ENCODE measurements at places on chromosomes 12 and 14.

DNA sequence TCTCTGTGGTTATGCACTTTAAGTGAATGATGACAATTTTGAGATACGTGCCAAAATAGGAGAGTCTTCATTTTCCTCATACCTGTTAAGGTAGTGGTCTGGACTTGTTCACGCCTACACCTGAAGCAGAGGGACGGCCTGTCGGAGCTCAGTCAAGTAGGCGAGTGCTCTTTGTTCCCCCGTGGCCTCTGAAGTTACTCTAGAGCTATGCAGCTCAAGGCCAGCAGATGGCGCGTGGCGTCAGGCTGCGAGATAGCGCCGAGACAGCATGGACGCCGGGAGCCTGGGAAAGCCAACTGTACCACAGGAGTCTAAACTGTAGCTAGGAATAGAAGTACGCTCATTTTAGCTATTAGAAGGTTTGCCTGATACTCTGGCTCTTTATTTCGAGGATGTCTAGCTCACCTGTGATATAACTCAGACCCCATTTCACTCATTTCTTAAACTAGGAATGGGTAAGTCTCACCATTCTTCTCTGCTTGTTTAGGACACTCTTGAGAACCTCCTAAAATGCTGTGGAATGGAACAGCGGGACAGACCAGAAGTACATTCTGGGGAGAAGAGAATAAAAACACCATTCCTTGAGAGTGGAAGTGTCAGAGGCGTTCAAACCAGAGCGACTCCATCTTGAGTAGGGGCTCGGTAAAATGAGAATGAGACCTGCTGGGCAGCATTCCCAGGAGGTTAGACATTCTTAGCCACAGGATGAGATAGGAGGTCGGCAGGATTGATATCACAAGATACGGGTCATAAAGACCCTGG, 267.4 kb upstream of the HMGA2 start:
- peak; percentile 44 for DNase-seq

DNA sequence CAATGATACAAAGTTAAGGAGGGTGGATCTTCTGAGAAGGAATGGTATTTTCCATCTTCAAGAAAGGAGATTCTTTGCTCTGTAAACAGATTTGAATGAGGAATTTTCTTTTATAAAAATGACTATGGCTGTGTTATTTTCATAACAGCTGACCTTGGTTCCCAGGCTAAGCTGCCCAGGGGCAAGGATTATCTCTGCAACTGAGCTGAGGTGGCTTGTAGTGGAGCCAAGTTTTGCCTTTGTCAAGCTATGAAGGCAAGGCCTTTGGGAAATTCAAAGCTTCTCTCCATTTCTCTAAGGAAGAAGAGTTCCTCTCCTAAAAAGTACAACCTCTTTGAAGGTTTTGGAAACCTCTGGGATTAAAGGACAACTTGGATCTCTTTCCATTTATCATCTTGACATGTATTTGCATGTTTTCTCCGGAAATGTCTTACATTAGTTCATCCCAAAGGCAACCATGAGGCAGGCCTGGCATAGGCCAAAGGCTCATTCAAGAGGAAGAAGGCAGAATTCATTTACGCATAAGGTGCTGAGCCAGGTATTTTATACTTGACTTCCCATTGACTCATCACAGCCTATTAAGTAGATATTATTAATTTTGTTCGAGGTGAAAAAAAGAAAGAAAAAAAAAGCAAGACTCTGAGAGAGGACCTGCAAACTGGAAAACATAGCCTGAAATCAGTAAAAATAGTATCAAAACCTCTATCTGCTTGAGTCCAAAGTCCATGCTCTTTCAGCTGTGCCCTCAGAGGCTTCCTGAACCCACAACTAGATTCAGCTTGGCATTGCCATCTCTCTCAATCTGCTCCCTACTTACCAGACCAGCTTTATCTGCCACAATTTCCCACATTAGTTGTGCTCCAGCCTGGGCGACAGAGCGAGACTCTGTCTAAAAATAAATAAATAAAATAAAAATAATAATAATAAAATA, 24.0 kb upstream of the CKAP4 start:
- no peak for DNase-seq

DNA sequence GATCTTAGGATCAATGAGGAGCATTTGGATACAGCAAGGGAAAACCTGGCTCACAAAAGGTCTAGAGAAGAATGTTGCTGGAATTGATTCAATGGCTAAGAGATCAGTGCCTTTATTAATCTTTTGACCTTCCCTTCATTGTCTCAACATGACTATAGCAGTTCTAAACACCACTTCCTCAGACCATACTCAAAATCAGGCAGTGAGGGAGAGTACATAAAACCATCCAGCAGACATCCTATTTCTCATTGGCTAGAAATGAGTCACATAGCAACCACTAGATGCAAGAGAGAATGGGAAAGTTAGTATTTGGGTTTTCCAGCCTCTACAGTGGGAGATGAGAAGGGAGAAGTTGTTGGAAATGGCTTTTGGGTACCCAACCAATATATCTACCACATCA, 151.4 kb upstream of the NUDT4 start:
- DNase-seq: no peak

GRCh38 chr14:101905614-101906013, 58.8 kb upstream of the DYNC1H1 start:
- DNase-seq: no peak

- no peak for DNase-seq
These were observed 10.0 kb upstream of the GPR68 start for GRCh38 chr14:91254461-91254860.

DNA sequence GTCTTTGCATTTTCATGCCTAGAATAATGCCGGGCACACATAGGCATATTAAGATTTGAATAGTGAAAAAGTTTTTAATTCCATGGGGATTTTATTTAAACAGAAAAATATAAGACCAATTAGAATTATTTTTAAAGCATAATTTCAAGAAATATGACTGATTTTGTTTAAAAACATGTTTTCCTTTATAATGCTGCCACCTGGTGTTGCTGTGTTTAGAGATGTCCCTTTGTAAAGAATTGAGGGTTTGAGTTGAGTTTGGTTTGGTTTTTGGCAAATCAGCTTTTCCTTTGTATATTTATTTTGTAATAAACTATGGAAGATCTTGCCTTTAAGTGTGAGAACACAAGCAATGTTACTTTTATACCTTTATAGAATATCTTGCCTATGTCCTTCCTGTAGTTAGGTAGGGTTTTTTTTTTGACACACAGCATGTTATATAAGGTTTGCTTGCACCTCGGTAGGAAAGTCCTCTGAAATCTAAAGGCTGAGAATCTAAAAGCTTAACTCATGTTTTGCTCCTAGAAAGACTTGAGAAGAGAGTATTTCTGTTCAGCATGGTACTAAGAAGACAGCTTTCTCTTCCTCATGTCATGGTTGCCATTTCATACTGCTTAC, 31.4 kb upstream of the SNAPC1 start:
- peak; percentile 58 for DNase-seq

GRCh38 chr14:68283378-68284123, 464.0 kb downstream of the RAD51B start:
- DNase-seq: peak; percentile 66

GRCh38 chr12:113245695-113246477, 24.6 kb downstream of the TPCN1 start:
- DNase-seq: no peak

GRCh38 chr14:89129570-89129969, 287.5 kb downstream of the FOXN3 start:
- no peak for DNase-seq

GRCh38 chr12:31224768-31225448, 101.0 kb downstream of the SINHCAF start:
- DNase-seq: no peak

DNA sequence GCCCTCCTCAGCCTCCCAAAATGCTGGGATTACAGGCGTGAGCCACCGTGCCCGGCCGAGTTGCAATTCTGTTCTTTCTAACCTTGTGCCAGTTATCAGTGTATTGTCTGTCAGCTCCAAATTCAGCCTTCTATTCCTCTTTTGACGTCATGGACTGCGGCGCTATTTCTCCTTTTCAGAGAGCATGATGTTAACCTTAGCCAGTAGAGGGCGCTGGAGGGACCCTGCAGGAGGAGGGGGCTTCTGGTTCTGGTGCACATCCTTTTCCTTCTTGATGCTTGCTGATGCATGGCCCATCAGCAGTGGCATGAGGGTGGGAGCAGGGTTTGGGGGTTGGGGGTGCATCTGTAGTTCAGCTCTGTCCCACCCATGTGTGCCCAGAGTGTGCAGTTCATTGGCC, 179.3 kb upstream of the RMST start:
- DNase-seq: no peak

- DNase-seq: no peak
These were observed 15.3 kb upstream of the SPIC start for GRCh38 chr12:101459642-101460346.

- DNase-seq: no peak
These were observed 11.7 kb upstream of the TMX1 start for GRCh38 chr14:51228391-51228790.

DNA sequence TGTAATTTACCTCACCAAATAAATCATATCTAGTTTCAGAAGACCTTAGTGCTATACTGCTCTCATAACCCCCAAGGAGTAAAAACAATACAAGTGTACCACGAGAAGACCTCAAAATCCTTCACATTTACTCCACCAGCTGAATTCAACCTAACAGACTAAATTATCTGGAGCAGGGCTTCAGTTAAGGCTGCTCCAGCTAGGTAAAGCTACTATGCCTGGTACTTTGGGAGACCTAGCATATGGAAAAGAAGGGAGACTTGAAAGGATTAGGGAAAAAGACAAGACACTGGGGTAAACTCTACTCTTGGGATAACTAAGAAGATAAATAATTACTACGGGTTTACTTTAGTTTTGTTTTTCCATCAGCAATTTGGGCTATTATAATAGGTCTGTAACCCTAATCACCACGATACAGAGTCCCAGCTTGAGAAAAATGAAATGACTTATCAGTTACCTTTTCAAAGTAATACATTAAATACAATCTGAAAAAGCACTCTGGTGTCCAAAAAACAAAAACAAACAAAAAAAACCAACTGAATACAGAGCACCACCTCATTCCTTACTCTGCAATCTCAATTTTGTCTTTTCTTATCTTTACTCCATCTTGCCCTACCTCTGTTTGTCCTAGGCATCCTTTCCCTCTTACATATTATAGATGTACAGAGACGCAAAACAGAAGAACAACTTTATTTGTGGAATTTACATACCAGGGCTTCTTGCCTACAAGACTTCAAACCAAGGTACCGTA, 2.1 kb downstream of the EML5 start:
- DNase-seq: peak; percentile 5

GRCh38 chr12:25377469-25378177, 126.9 kb upstream of the KRAS start:
- no peak for DNase-seq

DNA sequence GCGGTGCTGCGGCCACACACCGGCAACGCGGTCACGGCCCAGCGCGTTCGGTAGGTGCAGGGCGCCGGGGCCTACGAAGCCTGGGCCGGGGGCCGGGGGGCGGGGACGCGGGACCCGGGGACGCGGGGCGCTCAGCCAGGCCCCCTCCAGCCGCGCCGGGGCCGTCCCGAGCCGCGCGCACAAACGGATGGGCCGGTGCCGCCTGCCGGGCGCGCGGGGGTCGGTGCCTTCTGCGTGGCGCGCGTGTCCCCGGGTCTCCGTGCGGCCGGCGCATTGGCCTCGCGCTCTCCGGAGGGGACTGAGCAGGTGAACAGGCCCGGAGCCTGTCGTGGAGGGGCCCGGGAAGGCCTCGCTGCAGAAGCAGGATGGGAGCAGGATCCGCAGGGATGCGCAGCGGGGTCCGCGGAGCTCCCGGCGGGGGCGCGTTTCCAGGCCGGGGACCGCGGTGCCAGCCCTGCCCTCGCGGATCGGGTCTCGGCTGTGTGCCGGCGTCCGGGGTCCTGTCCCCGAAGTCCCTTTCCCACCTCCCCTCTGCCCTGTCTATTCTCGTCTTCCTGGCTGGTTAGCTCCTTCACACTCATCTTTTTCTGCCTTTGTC, 421 bp downstream of the GLT1D1 start:
- DNase-seq: no peak

DNA sequence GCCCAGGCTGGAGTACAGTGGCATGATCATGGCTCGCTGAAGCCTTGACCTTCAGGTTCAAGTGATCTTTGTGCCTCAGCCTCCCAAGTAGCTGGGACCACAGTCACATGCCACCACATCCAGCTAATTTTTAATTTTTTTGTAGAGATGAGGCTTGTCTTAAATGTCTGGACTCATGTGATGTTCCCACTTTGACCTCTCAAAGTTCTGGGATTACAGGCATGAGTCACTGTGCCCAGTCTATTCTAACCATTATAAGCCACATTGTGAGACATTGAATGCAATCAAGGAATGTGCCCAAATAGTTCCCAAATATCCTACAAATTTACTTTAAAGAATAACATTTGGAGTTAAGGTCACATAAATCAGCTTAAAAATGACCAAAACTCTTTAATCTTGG, 130.7 kb upstream of the ARID2 start:
- no peak for DNase-seq

DNA sequence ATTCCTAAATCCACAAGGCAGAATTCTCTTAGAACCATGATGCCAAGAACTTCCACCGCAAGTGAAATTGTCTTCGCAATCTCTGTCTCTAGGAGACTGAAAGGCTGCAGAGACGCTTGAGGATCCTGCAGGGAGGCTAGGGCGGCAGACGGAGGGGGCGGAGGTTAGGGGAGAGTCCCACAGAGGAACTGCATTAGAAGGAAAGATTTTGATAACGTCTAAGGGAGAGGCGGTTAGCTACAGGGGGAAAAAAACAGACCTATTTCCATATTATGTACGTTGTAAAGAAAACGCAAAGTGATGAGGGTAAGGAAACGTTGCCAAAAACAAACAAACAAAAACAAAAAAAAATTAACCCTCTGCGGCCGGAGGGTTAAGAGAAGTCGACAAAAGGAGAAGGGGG, 595 bp downstream of the KLHL28 start:
- DNase-seq: peak; percentile 74

DNA sequence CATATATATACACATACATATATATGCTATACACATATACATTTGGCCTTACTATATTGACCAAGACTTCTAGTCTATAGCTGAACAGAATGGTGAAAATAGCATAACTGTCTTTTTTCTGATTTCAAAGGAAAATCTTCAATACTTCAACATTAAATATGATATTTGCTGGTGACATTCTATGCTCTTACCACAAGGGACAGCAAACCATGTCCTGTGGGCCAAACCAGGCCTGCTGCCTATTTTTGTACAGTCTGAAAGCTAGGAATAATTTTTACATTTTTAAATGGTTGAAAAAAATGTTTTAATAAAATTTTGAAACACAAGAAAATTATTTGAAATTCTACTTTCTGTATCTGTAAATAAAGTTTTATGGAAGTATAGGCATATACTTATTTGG, 63.6 kb downstream of the EML5 start:
- DNase-seq: no peak

- no peak for DNase-seq
These were observed 41.2 kb downstream of the SLC39A9 start for GRCh38 chr14:69439521-69440270.

Measured in CD8-positive, alpha-beta T cell (primary cell).